ENCODE measurements at places on chromosomes 3 and 15.

DNA sequence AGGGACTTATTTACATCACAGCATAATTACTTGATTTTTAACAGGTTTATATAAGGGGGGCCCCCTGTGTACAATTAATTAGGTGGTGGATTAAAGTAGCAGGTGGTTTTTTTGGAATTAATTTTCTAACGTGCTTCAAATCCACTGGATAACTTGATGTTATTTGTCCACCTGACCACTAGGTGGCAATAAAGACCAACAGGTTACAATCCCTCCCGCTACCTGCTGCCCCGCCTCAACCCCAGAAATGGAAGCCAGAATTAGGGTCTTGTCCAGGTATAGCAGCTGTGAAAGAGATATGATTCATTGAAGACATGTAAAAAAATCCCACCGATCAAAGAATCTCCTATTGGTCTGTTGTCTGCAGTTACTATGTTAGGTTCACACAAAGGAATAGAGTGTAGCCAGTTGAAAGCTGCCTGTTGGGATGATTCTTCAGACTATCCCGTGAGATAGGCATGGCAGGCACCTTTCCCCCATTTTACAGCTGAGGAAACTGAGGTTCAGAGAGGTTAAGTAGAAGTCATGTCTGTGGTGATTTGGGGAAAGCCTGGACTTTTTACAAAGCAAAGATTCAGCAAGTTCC, 44.0 kb downstream of the MFSD1 start:
- peak; percentile 19 for DNase-seq

GRCh38 chr3:72489901-72490300, 358.3 kb downstream of the SHQ1 start:
- DNase-seq = no peak

DNA sequence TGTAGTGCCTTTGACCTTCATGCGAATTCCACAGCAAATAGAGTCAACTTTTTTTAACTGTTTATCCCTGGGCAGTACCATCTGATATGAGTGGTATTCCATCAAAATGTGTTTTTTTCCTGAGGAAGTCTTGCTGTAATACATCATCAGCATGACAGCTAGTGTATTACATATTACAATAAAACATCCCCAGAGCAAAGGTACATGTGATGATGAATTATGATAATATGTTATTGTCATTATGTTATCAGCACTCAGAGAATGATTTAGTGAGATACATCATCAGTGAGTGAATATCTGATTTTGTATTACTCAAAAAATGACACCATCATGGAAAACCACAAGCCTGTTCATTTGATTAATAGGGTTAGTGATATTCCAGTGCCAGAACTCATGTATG, 69.7 kb upstream of the ARL6 start:
- no peak for DNase-seq

- DNase-seq = no peak
These were observed 45.6 kb downstream of the NMD3 start for GRCh38 chr3:161266731-161267150.

GRCh38 chr3:188229177-188229576, 75.2 kb downstream of the LPP start:
- DNase-seq = no peak

DNA sequence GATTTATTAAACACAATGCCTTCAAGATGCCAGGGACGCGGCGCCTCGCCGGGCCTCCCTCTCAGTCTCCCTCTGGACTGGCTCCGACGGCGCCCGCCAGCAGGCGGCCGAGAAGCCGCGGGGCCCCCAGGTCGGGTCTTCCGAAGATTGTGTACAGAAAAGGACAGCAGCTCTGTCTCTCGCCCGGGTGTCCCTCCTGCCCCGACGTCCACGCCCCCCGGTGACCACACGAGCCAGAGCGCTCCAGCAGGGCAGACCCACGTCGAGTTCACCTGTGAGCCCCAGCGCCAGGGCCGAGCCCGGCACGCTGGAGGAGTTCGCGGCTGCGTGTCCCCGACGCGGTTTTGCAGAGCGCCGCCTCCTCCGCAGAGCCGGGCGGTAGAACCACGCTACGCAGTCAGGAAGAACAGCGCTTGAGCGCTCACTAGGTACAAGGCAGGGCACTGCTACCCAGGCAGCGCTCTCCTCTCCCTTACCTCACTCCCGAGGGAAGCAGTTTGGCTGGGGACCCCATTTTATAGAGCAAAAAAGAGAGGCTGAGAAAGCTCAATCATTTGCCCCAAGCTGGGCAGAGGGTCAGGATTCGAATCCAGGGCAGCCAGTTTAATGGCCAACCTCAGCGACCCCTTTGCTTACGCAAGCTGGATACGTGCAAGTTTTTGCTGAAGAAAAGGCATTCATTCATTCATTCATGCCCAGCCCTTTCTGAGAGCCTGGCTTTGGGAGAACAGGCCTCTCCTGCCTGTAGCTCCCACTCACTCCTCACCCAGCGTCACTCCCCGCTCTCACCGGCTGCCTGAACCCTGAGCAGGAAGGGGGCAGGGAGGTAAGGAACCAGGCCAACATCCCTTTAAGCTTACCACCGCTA, 3.0 kb upstream of the TLE3 start:
- DNase-seq = peak; percentile 73

GRCh38 chr3:75192146-75192616, 471.9 kb upstream of the FRG2C start:
- DNase-seq = peak; percentile 5

- peak; percentile 37 for DNase-seq
These were observed 87.0 kb downstream of the FOXB1 start for GRCh38 chr15:60091157-60091556.

DNA sequence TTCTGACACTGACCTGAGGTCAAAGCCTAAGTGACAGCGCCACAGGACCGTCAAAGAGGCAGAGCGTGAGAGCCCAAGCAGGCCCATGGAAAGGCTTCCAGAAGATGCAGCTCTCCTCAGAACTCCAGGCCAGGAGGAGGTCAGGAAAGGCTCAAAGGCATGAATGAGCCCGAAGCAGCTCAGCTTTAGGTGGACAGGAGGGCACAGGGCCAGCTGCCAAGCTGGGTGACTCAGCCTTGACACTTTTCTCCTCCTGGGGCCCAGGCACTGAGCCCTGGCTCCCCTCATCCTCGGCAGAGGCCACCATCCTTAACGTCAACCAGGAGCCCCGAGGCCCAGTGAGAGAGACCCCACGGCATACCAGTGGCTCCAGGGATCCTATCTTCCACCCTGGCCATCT, 62.9 kb downstream of the ADCY5 start:
- peak; percentile 55 for DNase-seq

GRCh38 chr3:186209810-186210752, 101.2 kb upstream of the ETV5 start:
- DNase-seq = no peak

DNA sequence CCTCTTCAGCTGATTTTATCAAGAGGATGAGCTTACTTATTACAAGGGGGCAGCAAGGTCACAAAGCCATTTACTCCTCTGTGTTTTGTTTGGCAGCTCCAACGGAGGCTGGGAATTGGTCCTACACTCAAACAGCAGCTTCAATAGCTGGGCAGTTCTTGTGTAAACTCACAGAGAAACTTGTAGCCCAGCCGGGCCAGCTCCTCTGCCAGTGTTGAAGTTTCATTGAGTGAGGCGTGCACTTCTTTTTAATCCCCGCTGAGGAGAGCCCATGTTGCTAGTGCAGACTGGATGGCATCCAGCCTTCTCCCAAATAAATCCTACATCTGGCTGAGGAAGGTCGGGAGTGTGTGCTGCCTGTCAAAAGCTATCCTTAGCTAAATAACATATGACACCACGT, 59.5 kb downstream of the BFSP2 start:
- DNase-seq = peak; percentile 79

DNA sequence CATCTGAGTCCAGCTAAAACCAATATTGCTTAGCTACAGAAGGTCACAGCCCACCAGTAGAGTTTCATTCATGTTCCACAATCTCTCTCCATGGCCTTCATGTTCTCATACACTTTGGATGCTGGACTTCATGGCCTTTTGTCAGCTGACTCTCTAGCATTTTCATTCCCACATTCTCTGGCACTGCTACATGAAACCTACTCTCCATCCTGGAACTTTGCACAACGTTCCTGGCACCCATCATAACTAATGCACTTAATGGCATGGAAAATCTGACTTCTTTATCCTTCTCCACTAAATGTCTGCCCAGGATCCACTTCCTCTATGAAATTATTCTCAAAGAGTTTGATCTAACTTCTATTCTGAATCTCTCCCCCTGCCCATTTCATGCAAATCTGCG, 56.9 kb downstream of the SLC9A9 start:
- DNase-seq = no peak

DNA sequence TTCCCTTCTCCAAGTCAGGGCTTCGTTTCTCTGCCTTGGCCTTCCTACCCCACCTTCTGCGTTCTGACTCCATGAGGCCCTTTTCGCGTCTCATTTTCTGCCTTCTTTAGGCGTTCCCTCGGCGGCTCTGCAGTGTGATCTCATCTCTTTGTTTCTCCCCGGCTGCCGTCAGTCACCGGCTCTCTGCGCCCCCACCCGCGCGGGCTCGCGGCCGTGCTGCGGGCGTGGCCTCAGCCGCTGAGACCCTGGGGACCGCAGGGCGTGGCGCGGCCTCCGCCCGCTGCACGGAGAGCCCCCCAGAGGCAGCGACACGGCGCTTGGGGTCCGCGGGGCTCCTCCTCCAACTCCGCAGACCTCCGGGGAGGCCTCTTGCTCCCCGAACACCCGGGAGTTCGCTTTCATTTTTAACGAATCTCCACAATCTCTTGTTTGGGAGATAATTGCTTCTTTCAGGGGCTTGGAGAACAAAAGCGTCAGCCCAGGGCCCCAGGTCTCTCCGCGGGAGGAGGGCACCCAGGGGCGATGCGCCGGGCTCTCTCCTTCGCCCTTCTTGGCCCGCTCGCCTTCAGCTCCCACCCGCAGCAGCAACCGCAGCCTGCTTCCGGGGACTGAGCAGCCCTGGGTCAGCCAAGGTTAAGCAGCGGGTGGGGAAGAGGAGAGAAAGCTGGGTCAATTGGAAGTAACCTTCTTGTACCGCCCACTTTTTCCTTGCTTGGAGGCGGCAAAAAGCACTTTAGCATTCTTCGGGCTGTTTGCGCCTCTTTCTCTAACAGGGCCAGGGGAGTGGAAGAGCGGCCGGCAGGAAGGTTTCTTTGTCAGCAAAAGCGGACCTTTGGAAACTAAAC, 35.2 kb downstream of the GAP43 start:
- peak; percentile 73 for DNase-seq

- DNase-seq = no peak
These were observed 26.0 kb downstream of the DCBLD2 start for GRCh38 chr3:98875535-98875934.

GRCh38 chr3:53630547-53630946, 136.1 kb downstream of the CACNA1D start:
- no peak for DNase-seq

DNA sequence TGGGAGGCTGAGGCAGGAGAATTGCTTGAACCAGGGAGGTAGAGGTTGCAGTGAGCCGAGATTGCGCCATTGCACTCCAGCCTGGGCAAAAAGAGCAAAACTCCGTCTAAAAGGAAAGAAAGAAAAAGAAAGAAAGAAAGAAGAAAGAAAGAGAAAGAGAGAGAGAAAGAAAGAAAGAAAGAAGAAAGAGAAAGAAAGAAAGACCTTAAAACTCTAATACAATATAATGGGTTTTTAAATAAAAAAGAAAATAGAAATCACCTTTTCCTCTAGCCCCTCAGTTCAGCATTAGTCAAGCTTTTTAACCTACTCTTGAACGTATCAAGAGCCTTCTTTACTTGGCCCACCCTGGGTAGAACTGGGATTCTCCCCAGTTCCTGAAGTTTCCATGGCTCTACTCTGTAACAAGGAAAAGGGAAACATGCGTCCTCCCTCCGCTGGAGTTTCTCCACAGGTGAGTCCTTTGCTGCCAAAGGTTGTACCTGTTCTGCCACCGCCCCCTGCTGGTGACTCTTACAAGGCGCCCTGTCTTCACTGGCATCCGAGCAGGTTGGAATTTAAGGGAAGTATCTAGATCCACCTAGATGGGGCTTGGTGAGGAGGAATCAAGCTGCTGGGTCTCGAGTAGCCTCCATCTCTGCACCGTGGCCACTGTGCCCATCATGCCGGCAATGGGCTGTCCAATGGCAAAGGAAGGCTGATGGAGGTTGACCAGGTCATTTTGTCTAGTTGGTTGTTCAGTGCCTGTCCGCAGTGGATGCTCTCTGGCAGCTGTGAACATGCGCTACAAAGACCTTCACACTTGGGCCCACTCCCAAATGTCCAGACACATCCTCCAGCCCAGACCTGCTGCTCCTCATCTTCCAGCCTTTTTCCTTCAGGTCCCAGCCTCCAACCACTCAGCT, 20.6 kb upstream of the EPHB3 start:
- DNase-seq = peak; percentile 85

GRCh38 chr15:85380812-85381642, 624 bp downstream of the AKAP13 start:
- peak; percentile 52 for DNase-seq

GRCh38 chr3:42582474-42583070, 805 bp upstream of the SEC22C start:
- DNase-seq = no peak

DNA sequence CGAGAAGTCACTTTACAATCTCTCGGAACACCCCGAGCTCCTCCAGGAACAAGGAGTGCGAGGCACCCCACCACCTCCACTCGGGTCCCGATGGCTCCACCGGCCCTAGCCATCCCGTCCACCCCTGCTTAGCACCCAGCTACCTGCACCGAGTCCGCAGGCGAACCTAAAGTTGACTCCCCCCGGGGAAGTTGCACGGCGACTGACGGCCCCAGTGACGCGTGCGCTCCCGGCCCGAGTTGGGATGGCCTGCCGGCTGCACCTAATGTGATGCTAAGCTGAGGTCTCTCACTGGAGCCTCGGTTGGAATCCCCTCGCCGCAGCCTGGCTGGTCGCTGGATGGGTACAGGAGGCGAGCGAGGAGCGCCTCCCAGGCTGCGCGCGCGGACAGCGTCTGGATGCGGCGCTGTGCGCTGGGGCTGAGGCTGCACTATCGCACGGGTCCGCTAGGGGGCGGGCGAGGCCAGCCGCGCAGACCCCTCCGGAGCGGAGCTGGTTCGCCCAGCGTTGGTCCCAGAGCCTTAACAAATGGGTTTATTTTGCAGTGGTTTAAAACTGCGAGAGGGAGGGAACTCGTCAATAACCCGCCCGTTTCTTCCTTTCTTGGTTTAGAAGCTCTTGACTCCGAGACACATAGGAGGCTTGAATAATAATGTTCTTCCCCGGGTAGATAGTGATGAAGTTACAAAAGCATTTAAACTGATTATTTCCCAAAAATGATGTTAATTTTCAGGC, at the start of gene OXTR:
Gene OXTR, minus strand, starts transcription at position 526 of the 735 bp plus-strand sequence. CDS start 1,426 bp downstream, outside the sequence.
- peak; percentile 36 for DNase-seq

GRCh38 chr3:123344175-123344906, 104.5 kb downstream of the ADCY5 start:
- DNase-seq = no peak

DNA sequence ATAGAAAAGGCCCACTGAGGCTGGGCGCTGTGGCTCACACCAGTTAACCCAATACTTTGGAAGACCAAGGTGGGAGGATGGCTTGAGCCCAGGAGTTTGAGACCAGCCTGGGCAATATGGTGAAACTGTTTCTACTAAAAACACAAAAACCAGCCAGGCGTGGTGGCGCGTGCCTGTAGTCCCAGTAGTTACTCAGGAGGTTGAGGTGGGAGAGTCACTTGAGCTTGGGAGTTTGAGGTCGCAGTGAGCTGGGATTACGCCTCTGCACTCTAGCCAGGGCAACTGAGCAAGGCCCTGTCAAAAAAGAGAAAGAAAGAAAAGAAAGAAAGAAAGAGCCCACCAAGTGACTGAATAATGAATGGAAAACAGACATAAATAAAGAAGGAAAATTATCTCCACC, 32.0 kb downstream of the TAMM41 start:
- peak; percentile 5 for DNase-seq
